Neural crest cell (in vitro differentiated cells): ENCODE measurements at places on chromosomes 5 and 9.

GRCh38 chr5:93674138-93674537, 67.3 kb downstream of the POU5F2 start:
- no peak for DNase-seq

- DNase-seq = no peak
These were observed 579.8 kb upstream of the ST8SIA4 start for GRCh38 chr5:101482931-101483330.

GRCh38 chr9:6382681-6383080, 30.3 kb upstream of the UHRF2 start:
- DNase-seq = no peak

GRCh38 chr9:14311171-14311949, 2.6 kb downstream of the NFIB start:
- no peak for DNase-seq

DNA sequence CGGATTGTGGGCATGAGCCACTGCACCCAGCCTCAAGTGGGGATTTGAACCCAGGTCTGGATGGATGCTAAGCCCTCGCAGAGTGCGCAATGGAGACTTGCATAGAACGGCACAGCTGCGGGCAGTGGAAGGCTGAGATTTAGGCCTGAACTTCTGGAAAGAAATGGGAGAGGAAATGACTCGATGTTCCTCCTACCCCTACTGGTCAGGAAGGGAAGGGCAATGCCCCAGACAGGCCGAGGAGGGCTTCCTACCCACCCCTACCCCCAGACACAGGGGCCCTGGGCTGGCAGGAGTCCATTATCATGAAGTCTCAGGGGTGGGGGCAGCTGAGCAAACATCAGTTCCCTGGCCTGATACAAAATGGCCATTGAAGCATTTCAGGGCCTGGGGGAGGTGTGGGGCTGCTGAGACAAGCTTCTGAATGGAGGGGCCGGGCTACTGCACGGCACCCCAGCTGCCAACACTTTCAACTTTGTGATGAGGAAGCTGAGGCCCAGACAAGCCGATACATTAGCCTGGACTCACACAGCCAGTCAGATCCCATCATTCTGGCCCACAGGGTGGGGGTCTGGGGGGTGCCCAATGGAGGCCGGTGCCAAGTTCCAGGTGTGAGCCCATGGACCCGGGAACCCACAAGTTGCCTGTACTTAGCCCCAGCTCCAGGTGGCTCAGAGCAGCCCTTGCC, 13.5 kb upstream of the WDR38 start:
- DNase-seq = no peak

DNA sequence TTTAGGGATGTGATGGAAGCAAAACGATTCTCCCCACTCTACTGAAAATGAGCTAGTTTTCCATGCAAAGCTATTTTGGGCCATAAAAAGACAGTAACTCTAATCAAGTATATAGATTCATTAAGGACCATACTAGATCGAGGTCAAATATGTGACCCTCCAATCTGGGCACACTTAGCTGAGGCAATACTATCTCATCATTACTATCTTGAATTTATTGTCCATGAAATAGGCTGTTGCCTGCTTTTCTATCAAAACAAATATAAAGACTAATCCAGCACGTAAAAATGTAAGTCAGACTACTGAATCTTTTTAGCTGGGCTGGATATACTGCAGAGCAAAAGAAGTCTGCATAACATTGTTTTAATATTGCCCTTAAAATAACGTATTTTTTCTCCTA, 943.1 kb downstream of the NR2F1-AS1 start:
- DNase-seq = no peak

GRCh38 chr9:4866239-4866969, 73.7 kb downstream of the RCL1 start:
- no peak for DNase-seq

GRCh38 chr9:70551396-70551795, 136.9 kb upstream of the KLF9 start:
- no peak for DNase-seq

DNA sequence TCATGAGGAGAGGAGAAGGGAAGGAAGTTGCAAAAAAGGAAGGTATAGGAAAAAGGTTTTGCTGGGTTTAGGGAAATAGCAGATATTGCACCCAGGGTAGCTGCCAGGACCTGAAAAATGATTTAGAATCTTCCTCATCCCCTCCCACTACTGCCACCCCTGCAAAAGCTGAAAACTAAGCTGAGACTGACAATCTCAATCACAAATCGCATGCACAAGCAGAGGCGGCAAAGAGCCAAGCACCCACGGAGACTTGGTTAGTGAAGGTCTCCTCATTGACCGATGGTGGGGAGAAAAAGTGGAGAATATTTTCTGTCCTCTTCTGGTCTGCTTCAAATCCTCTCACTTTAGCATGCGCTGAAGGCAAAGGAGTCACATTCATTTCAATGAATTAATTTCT, 39.1 kb upstream of the PAM start:
- DNase-seq = no peak

DNA sequence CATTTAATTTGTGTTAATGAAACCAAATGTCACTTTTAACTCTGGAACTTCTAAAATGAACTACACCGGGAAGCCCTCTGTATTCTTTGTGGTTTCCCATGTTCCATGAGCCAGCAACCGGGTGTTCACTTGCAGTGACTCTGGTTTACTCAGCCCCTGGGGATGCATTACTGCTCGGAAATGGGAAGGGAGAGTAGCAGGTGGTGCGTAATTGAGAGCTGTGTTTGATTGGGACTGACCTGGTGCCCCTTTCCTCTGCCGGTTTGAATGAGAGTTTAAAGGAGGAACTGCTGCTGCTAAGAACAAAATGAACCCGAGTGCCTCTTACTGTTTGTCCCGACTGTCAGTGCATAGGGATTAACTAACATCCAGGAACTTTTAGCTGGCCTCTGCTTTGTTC, 100.1 kb upstream of the DHFR start:
- DNase-seq = no peak

GRCh38 chr5:144125163-144125726, 45.2 kb downstream of the YIPF5 start:
- no peak for DNase-seq

- DNase-seq = no peak
These were observed 136.1 kb upstream of the DMAC1 start for GRCh38 chr9:7935681-7936080.

DNA sequence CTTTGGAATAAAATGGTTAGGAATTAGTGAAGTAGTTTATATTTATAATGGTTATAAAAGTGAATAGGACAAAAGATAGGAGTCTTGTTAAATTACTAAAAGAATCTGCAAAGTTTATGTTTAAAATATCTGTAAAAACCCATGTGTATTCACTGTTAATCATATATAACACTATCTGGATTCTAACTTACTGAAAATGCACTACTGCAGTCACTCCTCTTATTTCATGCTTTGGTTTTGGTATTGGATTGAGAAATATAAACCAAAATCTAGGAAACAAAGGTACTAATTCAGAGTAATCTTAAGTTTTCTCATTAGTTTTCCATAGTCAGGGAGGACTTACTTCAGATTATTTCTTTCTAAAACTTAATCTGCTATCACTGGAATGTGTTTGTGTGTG, 49.5 kb downstream of the ST8SIA4 start:
- no peak for DNase-seq

DNA sequence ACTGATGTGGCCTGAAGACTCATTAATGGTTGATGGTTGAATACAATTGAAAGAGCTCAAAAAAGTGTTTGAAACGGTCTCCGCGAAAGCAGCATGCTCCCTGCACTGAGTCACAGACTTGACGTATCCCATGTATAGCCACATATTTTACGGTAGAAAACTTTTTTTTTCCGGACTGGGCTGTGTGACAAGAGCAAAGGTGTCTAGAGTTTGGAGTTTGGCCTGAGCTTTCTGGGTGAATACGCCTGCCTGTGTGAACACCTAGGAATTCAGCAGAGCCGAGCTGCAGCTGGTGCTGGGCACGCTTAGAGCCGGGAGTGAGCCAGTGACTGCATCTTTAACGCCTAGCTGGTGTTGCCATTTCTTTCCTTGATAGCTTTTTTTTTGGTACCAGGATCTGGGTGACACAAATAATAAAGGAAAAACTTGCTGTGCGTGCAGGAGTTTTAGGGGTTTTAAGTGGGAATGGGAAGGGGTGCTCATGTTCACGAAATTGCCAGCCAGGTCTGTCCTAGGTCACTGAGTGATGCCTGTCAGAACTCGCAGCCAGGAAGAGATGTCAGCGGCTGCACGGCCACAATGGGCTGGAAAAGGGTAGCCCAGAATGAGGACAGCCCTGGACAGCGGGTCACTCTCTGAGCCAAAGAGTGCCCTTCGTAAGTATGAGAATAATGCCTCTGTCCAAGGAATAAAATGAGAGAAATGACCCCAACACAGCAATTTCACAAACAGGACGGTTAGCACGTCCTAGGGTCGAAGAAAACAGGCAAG, 51.7 kb downstream of the PSMB7 start:
- no peak for DNase-seq

- no peak for DNase-seq
These were observed 41.9 kb downstream of the ZNF354A start for GRCh38 chr5:178688551-178688950.

- no peak for DNase-seq
These were observed 150.6 kb upstream of the ATP10B start for GRCh38 chr5:161002571-161003074.

GRCh38 chr9:134521817-134522501, 119.6 kb upstream of the COL5A1 start:
- DNase-seq = no peak

DNA sequence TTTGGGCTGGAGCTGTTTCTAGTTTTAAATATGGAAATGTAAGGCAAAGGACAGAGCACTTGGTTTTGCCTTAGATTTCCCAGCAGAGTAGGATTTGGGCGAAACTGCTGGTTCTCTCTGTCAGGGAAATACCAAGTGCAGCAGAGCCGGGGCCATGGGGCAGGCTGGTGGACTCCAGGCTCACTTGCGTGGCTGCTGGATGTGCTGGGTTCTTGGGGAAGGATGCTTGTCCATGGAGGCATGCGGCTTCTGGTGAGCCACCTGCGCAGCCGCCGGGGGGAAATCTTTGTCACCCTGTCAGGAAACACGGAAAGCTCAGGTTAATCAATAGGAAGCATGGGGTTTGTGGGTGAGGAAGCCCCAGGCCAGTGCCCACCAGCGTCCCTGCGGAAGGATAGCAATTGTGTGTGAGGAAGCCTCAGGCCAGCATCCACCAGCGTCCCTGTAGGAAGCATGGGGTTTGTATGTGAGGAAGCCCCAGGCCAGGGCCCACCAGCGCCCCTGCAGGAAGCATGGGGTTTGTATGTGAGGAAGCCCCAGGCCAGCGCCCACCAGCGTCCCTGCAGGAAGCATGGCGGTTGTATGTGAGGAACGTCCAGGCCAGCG, 80.1 kb downstream of the DAP start:
- DNase-seq = no peak

- DNase-seq = no peak
These were observed 1030.2 kb upstream of the SEMA6A start for GRCh38 chr5:117604845-117605244.
